ENCODE measurements at places on chromosomes 7 and 10.

- no peak for DNase-seq
These were observed 362.5 kb downstream of the MAGI2 start for GRCh38 chr7:79091011-79091410.

DNA sequence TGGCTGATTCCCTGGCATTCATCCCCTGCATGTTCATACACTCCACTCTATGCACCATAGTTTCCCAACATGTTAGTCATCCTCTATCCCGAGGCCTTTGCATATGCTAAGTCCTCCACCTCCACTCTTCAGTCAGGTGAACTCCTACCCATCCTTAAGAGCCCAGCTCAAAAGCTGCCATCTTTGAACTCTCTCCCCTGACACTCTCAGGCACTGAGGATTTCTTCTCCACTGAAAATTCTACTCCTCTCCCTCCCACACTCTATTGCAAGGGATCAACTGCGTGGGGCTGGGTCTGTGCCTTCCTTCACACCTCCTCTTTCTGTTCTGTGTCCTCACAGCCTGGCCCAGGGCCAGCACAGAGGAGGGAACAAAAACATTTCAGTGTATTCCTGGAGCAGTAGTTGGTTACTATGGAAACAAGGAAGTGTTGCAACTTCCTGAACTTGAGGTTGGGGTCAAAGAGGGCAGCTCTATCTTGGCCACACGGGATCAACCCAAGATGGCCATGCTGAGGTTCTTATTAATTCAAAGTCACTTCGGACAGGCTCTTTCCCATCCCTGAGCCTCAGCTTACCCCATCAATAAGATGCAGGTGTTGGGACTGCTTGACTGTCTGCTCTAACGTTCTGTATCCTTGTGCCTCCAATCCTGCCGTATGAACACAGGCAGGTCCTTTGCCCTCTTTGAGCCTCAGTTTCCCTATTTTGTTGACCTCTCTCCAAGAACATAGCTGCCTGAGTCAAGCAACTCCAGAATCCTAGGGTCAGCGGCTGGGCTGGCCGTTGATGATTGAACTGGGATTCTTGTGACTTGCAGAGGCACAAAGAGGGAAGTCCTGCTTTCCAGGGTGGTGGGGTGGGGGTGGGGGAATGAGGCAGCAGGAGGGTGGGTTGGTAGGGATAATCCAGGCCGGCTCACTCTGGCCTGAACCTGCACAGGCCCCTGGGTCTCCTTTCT is 15.5 kb downstream of the ZMIZ1 start:
- DNase-seq: no peak

DNA sequence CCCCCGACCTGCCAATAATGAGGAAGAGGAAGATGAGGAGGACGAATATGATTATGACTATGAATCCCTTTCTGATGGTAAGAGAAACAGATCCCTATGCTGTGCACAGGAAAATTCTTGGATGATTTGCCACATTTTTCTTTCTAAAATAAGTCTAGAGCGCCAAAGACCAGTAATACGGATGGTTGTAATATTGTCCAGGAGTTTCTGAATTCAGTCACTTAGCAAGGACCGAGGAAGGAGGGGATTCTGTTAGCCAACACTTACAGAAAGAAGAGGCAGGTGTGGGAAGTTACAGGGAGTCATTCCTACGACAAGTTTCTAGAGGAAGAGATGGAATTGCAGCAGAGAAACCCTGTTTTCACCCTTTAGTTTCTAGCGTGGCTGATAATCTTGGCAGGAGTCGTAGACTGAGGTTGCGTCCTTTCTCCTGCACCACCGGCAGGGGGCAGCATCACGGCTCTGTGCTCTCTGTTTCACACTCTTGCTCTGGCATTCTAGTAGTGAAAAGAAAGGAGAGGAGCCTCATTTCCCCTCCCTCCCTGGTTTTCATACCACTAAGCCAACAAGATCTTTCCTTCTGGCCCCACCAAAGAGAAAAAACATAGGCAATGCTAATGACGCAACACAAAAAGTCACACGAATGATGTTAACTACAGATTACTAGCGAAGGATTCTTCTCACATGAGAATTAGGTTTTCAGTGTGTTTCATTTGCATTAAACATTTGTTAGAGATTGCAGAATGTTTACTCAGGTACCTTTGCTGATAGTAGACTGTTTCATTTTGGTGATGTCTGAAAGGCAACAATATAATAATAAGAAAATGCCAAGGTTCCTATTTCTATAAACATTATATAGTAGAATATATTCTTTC is 82.7 kb downstream of the NOC3L start:
- peak; percentile 76 for DNase-seq

GRCh38 chr10:93277360-93277759 is 203.7 kb downstream of the CYP26A1 start:
- no peak for DNase-seq

DNA sequence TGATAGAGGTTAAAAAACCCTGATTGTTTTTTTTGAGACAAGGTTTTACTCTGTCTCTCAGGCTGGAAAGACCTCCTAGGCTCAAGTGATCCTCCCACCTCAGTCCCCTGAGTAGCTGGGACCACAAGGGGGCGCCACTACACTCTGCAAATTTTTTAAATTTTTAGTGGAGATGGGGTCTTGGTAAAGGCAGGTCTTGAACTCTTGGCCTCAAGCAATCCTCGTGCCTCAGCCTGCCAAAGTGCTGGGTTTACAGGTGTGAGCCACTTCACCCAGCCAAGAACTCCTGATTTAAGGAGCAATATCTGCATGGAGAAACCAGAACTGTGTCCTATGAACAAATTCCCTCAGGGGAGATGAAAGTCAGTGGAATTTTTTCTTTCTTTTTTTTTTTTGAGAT is 7.3 kb upstream of the KLHDC10 start:
- DNase-seq: peak; percentile 89

GRCh38 chr10:111739125-111739873 is 444.3 kb downstream of the GPAM start:
- no peak for DNase-seq

GRCh38 chr7:155009570-155010157 is 6.7 kb upstream of the PAXIP1 start:
- DNase-seq: no peak

- no peak for DNase-seq
These were observed 4.1 kb upstream of the SFR1 start for GRCh38 chr10:104117839-104118323.

GRCh38 chr10:118662228-118663035 is 67.0 kb upstream of the PRLHR start:
- DNase-seq: no peak

DNA sequence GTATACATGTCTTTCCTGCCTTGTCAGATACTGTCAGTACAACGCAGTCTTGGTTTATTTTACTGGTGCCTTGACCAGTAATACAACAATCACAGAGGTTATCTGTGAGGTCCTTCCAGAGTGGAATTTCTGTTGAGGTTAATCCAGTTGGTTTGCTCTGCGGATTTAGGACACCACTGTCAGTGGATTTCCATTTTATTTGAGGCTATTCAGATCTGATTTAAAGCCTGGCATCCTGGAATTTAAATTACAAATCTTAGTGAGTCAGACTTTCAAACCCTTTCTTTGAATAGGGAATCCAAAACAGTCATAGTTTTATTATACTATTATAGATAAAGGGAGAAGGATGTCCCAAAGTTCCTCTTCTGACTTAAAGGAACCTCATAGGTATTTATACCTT is 40.5 kb downstream of the ANLN start:
- no peak for DNase-seq

GRCh38 chr10:72567421-72567820 is 58.5 kb downstream of the MICU1 start:
- no peak for DNase-seq

GRCh38 chr7:35839860-35840854 is 39.3 kb downstream of the SEPTIN7 start:
- DNase-seq: no peak

- DNase-seq: no peak
These were observed 273.7 kb downstream of the CCDC3 start for GRCh38 chr10:12727832-12728215.

DNA sequence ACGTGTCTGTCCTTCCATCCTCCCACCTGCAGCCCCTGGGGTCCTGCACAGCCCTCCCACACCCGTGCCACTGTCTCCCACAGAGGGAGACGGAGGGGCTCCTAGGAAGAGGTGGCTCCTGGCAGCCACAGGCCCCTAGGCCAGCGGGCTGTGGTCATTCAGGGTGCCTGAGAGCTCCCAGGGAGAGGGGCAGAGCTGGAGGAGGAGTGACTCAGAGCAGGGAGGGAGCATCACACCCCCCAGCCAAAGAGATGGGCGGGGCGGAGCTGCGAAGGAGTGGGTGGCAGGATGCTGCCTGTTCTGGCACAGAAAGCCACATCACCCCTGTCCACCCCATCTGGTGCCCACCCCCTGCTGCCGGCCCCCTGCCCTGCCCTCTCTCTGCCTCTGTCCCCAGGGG is 50.5 kb downstream of the STK32C start:
- peak; percentile 71 for DNase-seq

GRCh38 chr7:108094346-108094745 is 35.8 kb downstream of the LAMB4 start:
- DNase-seq: no peak

DNA sequence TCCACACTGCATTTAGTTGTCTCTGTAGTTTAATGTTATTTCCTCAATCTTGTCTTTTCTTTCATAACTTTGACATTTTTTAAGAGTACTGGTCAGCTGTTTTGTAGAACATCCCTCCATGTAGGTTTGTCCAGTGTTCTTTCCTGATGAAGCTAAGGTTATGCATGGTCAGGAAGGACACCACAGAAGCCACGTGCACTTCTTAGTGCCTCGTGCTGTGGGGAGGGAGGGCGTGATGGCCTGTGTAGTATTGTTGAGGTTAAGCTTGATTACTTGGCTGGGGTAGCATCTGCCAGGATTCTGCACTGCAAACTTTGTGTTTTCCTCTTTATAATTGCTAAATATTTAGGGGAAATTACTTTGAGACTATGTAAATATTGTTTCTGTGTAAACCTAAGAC is 48.3 kb downstream of the MCMBP start:
- DNase-seq: no peak

DNA sequence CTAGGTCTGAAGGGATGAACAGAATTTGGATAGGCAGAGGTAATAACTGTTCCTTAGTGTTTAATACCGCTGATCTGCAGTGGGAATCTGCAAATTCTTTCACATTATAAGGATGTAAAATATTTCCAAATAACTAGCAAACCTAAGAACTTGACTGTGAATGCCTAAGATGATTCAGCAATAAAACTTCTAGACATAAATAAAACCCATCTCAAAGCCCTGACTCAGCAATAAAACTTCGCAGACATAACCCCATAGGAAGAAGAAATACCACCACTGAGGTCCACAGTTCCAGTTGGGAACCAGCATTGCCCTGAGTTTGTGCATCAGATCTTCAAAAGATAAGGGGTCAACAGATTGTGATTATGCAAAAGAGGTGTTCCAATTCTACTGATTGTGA is 354.2 kb downstream of the GFRA1 start:
- DNase-seq: no peak

GRCh38 chr10:49742683-49743463 is 19.2 kb downstream of the OGDHL start:
- DNase-seq: no peak

DNA sequence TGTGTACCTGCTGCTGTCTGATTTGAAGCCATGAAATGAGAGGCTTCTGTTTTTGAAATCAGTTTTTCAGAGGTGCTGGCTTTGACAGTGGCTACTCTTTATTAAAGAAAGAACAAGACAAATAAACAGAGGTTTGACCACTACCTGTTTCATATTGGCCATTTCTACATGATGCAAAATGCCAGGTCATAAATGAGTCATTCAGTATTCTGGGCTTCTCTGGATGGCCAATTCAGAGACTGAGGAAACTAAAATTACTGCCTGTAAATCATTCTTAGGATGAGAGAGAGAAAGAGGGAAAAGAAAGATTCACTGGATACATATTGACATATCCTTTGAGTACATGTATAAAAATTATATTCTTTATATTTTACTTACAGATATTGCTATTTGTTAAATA is 303.3 kb upstream of the ETV1 start:
- DNase-seq: no peak

DNA sequence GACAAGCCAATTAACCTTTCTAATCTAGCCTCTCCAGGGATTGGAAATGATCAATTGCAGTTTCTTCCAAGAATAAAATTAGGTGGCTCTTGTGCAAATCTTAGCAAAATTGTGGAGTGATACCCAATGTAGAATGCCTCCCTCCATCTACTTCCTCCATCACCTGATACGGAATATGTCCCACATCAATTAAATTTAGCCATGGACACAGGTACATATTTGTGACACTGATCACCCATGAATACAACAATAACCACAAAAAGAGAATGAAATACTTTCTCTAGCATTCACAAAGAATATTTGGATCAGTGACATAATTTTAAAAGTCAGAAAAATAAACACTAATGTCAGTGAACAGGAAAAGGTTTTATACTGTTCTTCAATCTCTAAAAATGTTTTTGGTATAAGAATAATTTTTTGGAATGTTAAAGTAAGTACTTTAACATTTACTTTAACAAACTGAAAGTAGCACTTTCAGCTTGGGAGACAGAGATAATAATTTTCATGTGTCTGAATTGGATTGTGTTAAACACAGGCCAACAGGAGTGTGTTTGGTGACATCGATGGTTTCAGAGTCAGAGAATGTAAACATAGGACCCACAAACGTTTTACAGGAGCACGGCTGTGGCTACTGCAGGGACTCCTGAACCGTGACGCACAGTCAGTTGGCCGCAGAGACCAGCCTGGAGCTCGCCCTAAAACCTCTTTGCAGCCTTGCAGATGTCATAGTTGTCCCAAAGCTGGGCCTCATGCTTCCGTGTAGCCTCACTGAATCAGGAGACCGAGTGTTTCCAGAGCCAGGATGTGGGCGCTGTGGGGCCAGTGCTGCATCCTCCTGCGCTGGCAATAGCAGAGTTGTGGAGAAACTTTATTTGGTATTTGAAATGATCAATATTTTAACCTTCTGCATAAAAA is 7.2 kb downstream of the RBM20 start:
- DNase-seq: no peak

DNA sequence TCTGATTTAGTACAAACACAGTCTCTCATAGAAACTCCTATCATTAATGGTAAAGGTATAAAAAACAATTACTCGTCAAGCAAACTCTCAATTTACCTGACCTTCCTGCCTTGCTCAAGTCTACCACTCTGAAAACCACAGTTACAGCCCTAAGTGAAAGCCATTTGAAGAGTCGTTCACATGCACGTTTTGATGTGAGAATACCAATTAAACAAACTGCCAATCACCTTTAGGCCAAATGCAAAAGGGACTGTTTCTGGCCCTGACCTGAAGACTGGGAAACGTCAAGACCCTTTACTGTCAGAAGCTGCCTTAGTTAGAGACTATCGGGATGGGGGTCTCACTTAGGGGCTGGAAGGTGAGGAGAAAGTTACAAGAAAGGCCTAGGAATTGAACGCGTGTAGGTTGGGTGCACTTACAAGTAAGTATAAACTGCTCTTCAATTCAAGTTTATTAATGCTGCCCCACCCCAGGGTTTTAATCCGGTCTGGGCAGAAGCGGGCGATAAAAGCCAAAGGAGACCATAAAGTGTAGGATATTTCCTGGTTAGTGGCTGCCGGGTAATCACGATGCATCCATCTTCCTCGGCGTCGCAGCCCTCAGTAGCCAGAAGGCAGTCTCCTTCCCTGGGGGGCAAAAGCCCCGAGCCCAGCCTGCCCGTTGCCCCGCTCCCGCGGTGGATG is 935 bp downstream of the TM9SF3 start:
- no peak for DNase-seq

- DNase-seq: no peak
These were observed 3.7 kb downstream of the FLNC start for GRCh38 chr7:128833946-128834325.
